ENCODE measurements at places on chromosomes 2 and 18.

GRCh38 chr2:179744401-179744800 is 117.0 kb downstream of the ZNF385B start:
- DNase-seq, result no peak

DNA sequence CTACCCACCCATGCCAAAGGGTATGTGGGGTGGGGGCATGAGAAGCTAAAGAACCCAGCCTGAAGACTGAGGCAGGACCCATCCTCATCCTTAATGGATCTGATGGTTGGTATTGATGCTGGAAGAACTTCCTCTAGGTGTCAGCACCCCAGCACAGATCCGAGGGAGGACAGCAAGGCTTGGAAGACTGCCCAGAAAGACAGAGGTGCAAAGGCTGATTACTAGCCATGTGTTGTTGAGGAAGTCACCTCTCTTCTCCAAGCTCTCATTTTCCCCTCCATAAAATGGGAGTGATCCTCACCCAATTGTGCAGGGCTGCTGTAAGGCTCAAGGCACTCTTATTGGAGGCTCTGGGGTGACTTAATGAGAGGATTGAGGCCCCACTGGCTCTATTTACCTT is 256.5 kb downstream of the CELF4 start:
- peak; percentile 24 for DNase-seq

DNA sequence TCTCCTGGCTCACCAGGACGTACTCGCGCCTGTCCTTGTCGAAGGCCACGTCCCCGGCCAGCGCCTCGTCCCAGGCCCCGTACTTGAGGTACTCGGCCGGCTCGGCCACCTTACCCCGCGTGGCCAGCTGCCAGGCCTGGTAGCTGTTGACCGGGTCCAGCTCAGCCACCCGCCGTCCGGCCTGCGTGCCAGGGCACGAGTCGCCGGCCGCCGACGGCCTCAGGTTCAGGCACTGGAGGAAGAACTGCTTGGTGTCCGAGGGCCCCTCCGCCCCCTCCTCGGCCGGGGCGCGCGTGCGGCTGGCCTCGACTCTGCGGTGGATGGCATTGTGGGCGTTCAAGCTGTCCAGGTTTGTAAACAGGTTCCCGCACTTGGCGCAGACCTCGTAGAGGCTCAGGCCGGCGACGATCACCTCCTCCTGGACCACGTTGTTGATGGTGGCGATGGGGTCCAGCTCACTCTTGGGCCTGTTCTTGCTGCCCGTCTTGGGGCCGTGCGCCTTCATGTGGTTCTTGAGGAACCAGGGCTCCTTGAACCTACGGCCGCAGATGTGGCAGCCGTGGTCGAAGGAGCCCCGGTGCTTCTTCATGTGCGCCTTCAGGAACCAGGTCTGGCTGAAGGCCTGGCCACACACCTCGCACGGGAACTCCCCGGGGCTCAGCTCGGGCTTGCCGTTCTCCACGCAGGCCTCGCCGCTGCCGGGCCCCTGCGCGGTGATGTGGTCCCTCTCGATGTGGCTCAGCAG is 53.2 kb downstream of the ZNF516 start:
- DNase-seq, result no peak

- DNase-seq, result peak; percentile 16
Observed at GRCh38 chr2:84631047-84631446, 114.7 kb downstream of the DNAH6 start.

- no peak for DNase-seq
Observed at GRCh38 chr2:181821049-181821448, 70.5 kb upstream of the ITPRID2 start.
